Smooth muscle cell of the umbilical artery (primary cell): ENCODE measurements at places on chromosomes 6 and 20. TPM values are rescaled to one million over a fixed set of nuclear protein-coding genes. Genes with fewer than 3 reads are reported as not detected.

Gene TPD52L2
- total RNA-seq, result 127 and 187 TPM in 2 replicates

Gene DPM1
- total RNA-seq, result 78.4 and 83.3 TPM in 2 replicates

Gene OLIG3
- not detected in 2 replicates for total RNA-seq

Gene PRND
- 0.09 and 0.30 TPM in 2 replicates for total RNA-seq

Gene JAG1
- total RNA-seq, result 9.5 and 36.2 TPM in 2 replicates

Gene FRK
- 0.09 and 0.30 TPM in 2 replicates for total RNA-seq

Gene SLC22A23
- 0.55 and 0.59 TPM in 2 replicates for total RNA-seq

Gene LPIN3
- 5.9 and 7.0 TPM in 2 replicates for total RNA-seq
